ENCODE measurements at places on chromosomes 1 and 21.

DNA sequence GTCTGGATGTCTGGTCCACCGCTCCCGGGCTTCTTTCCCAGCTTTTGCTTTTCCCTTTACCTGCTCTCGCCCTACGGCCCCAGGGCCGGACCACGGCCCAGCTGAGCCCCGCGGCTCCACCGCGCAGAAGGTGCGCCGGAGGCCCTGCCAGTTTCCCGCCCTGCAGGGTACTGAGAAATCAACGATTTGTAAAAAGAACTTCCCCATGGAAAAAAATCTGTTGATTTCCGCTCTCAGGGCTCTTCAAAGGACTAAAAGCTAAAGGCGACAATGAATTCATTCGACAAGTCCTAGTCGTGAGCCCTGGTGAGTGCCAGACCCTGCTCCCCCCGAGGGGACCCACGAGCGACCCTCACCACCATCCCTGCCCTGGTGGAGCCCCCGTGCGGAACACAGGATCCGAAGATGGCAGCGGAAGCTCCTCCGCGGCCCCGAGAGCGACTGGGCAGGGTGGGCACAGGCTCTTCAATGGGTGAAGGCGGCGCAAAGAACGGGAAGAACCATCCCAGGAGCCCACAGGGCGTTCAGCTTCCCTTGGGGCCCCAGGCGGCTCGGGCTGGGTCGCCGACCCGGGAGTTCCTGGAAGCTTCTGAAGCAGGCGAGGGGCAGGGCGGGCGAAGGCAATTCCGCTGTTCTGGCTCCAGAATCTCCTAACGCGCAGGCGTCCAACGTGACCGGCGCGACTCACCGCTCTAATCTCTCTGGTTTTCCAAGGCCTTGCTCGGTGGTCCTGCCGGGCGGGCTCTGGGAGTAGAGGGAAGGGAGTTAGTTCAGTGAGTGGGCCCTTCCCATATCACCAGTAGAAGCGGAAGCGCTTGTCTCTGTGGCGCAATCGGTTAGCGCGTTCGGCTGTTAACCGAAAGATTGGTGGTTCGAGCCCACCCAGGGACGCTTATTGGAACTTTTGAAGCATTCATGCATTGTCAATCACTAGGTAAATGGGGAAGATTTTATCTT lies 6.6 kb upstream of the RNU1-2 start:
- no peak for DNase-seq

- DNase-seq: no peak
Observed at GRCh38 chr1:19645411-19646251, 1.5 kb downstream of the NBL1 start.

DNA sequence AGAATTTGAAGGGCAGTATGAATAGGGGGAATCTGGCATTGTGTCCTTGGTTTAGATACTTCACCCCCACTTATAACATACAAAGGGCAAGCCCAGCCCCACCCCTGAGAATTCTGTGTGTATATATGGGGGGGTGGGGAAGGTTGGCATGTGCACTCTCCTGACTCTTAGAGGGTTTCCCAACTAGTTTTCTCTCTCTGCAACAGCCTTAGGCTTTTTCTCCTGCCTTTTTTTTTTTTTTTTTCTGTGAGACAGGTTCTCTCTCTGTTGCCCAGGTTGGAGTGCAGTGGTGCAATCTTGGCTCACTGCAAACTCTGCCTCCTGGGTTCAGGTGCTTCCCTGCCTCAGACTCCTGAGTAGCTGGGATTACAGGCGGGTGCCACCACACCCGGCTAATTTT lies 2.9 kb upstream of the ZBED6 start:
- DNase-seq: no peak

- DNase-seq: no peak
Observed at GRCh38 chr1:187744665-187745064, 915.9 kb downstream of the PLA2G4A start.

DNA sequence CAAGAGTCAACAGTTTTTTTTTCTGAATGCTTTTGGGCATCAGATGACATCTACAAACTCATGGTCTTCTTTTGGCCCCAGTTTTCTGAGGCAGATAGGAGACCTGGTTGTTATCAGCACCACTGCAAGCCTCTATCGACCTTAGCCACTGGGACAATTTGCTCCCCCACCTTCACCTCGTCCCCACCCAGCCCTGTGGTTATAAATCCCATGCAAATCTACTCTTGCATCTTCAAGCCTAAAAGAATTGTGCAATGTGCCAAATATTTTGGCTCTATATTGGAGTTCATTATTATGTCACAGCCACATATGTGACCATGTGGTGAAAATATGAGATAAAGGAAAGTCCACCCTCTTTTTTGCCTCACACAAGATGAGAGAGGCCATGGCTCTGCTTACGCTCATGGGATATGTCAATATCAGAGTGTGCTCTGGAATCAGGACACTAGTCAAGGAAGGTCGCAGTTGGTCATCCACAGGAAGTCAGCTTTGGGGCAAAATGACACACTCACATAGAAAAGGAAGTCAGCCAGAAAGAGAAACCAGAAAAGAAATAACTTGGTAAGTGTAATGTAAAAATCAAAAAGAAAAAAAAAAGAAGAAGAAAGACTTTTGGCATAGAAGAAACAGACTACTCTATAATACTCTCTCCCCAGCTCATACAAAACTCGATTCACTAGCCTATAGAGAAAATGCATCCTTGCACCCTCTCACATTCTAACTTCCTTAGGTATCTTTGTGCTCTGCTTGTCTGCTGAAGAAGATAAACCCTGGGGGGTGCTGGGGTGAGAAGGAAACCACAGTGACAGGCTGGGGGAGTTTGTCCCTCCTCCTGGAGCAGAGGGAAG lies 21.2 kb downstream of the SLC30A10 start:
- no peak for DNase-seq

GRCh38 chr1:191595170-191595569 lies 563.1 kb upstream of the RGS18 start:
- DNase-seq: no peak

GRCh38 chr1:221241592-221241991 lies 362.3 kb downstream of the HLX start:
- DNase-seq: no peak

- DNase-seq: no peak
Observed at GRCh38 chr1:16156848-16157495, 1.1 kb upstream of the EPHA2 start.

DNA sequence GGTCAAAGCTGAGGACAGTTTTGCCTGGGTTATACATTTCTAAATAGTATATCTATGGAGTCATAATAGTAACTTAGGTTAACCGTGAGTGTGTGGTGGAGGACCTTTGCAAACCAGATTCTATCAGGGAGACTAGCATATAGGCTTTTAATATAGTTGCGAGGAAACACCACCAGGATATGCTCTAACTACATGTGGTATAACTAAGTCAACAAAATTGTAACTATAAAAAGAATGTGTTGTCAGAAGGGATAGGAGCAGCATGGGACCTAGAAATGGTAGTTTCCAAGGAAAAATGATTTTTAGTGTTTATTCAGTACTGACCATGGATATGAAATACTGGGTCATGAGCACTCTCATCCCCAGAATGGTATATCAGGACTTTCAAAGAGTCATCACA lies 338.1 kb downstream of the TGFB2 start:
- DNase-seq: no peak

Data from NAMALWA (cell line).